ENCODE measurements at places on chromosomes 4 and X. TPM values are rescaled to one million over a fixed set of nuclear protein-coding genes. Genes with fewer than 3 reads are reported as not detected.

Gene CXCL6
- not detected for total RNA-seq

Gene RTL9
- total RNA-seq, result 0.03 TPM

Gene TREX2
- 0.62 TPM for total RNA-seq

Gene POLN
- total RNA-seq, result 0.24 TPM

Gene RS1
- total RNA-seq, result not detected

Gene SHROOM3
- total RNA-seq, result 19.0 TPM

Gene RBM47
- total RNA-seq, result 2.8 TPM

Gene PDCL2
- total RNA-seq, result not detected

Gene TECRL
- total RNA-seq, result not detected

Gene RBM3
- 142 TPM for total RNA-seq

Gene TRAPPC11
- 29.5 TPM for total RNA-seq

Gene FAM9B
- total RNA-seq, result not detected

Gene SRPK3
- 2.2 TPM for total RNA-seq

DNA sequence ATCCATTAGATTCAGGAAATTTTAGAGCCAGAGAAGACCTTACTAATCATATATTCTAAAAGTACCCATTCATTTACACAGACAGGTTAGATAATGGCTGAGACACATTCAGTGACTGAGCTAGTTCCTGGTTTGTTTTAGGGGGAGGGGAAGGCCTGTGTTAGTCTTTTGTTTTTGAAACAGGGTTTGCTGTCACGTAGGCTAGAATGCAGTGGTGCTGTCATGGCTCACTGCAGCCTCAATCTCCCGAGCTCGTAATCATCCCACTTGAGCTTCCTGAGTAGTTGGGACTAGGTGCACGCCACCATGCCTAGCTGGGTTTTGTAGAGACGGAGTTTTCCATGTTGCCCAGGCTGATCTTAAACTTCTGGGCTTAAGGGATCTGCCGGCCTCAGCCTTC is 10.1 kb downstream of the RBPJ start:
- DNase-seq, result no peak

GRCh38 chrX:13748486-13748885 is 13.9 kb downstream of the OFD1 start:
- DNase-seq, result no peak

GRCh38 chr4:9942139-9942538 is 79.2 kb downstream of the SLC2A9 start:
- DNase-seq, result no peak

- DNase-seq, result no peak
These were observed 47.7 kb downstream of the KLF8 start for GRCh38 chrX:56279863-56280262.

- DNase-seq, result no peak
These were observed 112.8 kb upstream of the DMD start for GRCh38 chrX:33324099-33324498.

GRCh38 chr4:110492522-110492921 is 16.6 kb downstream of the ENPEP start:
- no peak for DNase-seq

GRCh38 chr4:117137145-117137544 is 51.8 kb upstream of the TRAM1L1 start:
- DNase-seq, result peak; percentile 89

GRCh38 chr4:147727476-147728028 is 4.3 kb upstream of the ARHGAP10 start:
- DNase-seq, result no peak

GRCh38 chr4:81469781-81470455 is 1.8 kb downstream of the RASGEF1B start:
- no peak for DNase-seq

- DNase-seq, result no peak
These were observed 12.6 kb downstream of the TAF1 start for GRCh38 chrX:71378732-71379131.

DNA sequence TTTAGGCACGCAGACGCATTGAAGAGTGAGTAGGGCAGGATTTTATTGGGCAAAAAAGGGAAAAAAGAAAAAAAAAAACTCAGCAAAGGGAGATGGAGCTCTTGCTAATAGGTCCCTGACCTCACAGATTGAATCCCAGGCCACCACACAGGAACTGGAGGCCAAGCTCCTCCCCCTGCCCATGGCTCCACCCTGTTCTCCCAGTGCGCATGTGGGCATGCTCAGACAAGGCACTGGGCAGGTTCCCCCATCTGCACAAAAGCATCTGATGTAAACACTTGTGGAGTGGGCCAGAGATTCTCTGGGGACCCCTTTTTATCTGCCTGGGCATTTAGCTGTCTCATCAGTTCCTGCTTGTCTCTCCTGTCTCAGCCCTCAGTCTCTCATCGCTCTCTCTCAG is 9.5 kb downstream of the FRMD7 start:
- DNase-seq, result no peak

GRCh38 chr4:122855353-122855890 is 28.8 kb downstream of the FGF2 start:
- DNase-seq, result no peak

- peak; percentile 6 for DNase-seq
These were observed 163.3 kb upstream of the SLC7A11 start for GRCh38 chr4:138405466-138405891.

- DNase-seq, result peak; percentile 54
These were observed 22.2 kb downstream of the APBB2 start for GRCh38 chr4:41192136-41192535.

- DNase-seq, result no peak
These were observed 931.2 kb downstream of the CCSER1 start for GRCh38 chr4:91058345-91058744.

- no peak for DNase-seq
These were observed 44.7 kb upstream of the MED14 start for GRCh38 chrX:40780082-40780481.

GRCh38 chr4:43339435-43339834 is 446.9 kb downstream of the GRXCR1 start:
- peak; percentile 83 for DNase-seq

GRCh38 chr4:79442422-79442821 is 34.4 kb upstream of the GK2 start:
- no peak for DNase-seq

GRCh38 chr4:90220459-90220858 is 93.3 kb downstream of the CCSER1 start:
- no peak for DNase-seq

DNA sequence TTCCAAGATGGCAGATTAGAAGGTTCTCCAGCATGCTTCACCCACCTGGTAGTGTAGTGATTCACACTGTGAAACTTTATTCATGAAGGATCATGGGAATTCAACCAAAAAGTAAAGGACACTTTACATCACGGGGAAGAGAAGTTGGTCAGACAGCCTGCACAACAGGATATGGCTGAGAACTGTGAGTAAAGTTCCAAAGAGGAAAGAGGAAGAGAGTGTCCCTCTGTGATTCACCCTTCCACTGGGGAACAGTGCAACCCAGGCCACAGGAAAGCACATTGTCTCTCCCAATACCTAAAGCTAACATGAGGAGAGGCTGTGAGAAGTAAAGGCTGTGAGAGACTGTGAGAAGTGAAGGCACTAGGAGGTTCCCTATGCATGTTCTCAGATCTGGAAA is 137.2 kb downstream of the STPG2 start:
- DNase-seq, result no peak

DNA sequence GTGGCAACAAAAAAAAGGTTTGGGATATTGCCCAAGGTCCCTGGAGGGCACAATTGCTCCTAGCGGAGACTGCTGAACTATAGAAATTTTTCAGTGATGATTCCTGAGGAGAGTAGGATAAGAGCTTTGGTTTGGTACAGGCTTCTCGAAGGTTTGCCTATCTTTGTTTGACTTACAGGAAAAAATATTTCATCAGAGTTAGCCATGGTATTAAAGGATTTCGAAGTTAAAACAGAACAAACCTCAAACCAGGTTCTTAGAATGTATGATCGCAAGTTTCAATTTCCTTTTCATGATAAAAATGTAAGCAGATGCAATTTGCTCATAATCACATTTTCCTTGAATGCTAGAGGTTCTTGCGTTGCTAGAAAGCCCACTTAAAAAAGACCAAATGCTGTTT is 1.7 kb downstream of the EGFL6 start:
- DNase-seq, result no peak

GRCh38 chr4:174522183-174523024 is at the start of gene HPGD:
Gene HPGD (minus strand): TSS chr4:174522488. CDS start chr4:174522451, 37 bp downstream.
- peak; percentile 14 for DNase-seq

DNA sequence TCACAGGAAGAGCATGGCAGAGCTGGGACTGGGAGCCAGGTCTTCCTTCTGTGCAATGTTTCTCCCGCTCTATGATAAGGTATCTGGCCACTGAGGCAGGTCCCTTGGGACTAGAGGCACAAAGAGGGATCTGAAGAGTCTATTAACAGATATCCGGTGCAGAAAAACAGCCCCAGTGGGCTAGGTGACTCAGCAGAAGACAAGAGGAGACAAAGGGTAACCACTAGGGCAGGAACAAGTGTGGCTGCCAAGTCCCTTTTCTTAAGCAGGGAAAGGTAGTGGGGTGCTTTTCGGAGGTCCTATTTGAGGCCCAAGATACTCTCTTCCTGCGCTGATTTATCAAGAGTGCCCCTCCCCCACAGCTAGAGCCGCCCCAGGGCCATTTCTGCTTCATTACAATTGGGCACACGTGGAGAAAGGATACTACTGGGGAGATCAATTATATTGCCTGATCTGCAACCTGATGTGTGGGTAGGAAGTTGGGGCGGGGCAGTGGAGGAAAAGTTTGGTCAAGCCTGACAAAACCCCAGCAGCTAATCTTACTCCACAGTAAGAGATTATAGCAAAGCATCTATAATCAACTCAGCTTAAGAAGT is at the start of gene DGAT2L6:
DGAT2L6 (plus strand) TSS at position 546 of the 596 bp plus-strand sequence. CDS start 100 bp downstream, outside the sequence.
- no peak for DNase-seq

DNA sequence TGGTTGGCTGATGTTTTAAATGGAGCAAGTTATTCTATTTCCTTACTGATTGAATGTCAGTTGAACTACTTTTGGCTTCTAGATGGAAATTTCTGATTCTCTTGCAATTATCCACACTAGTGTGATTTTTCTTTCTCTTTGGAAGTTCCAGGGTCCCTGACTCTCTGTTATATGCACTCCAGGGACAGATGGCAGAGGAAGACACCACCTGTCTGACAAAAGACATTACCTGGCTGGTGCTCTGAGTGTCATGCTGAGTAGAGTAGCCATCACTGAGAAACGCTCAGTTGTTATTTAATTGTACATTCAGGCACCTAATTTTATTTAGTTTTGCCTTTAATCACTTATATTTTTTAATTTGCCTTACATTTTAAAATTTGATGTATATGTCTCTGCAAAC is 105.4 kb upstream of the TLL1 start:
- DNase-seq, result no peak

DNA sequence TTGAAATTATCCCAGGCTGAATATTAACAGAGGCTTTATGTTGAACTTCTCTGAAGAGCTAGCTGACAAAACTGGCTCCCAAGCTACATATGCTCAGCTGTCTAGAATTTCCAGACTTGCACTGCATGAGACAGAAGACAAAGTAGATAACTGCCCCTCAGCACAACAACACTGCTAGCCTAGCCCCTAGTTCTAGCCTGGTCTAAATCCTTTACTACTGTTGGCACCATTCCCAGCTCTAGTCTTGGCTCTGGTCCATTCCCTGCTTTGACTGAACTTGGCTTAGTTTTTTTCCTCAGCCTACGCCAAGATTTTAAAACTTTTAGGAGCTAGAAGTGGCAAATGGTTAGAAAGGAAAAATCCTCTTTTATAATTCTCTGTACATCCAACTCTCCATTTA is 7.6 kb upstream of the OPHN1 start:
- peak; percentile 47 for DNase-seq

DNA sequence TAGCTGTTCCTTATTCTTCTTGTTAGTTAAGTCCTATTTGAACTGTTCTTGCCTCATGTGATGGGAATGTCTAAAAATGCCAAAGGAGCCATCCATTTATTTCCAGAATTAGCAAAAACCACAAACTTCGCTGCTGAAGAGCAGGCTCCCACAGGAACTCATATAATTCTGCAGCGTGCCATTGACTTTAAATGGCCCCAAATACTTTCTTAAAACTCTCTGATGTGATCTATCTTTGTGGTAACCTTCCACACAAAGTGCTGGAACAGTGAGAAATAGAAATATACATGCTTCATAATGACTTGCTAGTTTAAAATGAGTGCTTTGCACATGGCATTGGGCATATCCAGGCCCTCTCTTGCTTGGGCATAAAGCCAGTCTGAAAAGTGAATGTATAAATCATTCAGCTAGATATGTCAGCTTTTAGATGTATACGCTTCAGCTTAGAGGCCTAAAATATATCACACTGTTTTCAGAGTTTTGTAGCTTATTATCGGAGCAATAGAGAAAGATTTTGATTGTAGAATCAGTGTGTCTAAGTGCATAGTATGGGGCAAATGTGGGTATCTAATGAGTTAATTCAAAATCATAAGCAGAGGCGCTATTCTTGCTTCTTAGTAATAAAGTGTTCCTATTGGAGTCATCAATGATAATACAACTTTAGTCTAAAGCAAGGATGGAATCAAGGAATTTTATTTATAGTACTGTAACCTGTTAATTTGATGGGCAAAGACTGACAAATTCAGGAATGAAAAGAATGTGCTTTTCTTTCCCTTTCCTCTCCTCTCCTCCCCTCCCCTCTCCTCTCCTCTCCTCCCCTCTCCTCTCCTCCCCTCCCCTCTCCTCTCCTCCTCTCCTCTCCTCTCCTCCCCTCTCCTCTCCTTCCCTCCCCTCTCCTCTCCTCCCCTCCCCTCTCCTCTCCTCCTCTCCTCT is 392.2 kb upstream of the ZFP42 start:
- peak; percentile 78 for DNase-seq

- DNase-seq, result no peak
These were observed 67.9 kb downstream of the STK32B start for GRCh38 chr4:5118994-5119835.

GRCh38 chr4:99848591-99849001 is 32.0 kb downstream of the DAPP1 start:
- no peak for DNase-seq

All from A172 (cell line).